ENCODE measurements at places on chromosomes 1 and 21.

GRCh38 chr1:47459253-47459788 lies 21.5 kb downstream of the FOXD2 start:
- no peak for DNase-seq

GRCh38 chr1:64327119-64327518 lies 123.7 kb downstream of the UBE2U start:
- DNase-seq: no peak

GRCh38 chr1:19044471-19044870 lies 88.0 kb upstream of the IFFO2 start:
- no peak for DNase-seq

DNA sequence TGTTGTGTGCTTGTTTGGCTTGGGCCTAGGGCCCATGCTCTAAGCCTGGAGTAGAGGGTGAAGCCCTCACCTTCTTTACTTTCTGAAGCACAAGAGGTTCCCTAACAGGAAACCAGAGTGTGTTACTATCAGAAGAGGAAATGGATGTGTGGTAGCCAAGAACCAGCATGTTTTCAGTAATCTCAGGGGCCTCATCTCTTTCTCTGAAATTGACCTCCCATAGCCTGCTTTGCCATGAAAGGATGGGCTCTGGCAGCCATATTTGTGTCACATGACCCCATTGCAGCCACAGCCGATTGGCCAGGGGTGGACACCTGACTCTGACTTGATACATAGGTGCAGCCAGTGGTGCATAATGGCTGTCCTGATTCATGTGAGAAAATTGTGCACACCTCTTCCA lies 18.6 kb downstream of the A3GALT2 start:
- DNase-seq: no peak

DNA sequence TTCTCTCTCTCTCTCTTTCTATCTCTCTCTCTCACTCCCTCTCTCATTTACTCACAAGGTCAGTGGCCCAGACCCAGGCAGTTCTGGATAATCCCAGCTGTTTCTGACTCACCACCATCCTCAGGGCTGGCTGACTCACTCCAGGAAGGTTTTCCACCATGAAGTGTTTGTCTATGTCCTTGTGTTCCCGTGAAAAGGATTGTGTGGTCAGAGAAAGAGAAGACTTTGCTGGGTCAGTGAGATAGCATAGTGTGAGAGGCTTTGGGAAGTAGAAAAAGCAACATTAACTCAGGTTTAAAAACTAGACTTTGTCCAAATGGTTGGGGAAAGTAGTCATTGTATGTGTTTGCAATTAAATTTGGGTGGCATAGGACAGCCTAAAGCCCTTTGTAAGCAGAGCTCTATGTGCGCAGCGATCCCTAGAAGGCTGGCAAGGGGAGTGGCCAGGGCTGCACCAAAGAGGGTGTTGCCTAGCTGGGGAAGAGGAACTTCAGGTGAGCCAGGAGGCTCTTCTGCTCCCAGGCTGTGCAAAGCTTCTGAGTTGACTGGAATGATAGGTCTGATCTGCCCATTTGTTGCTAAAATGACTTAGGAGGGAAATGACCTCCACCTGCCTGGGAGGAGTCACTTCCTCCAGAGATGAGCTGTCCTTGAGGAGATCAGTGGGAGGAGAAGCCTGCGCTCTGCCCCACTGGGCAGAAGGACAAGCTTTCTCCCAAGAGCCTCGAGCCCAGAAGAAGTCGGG lies 4.9 kb upstream of the CAPN2 start:
- DNase-seq: no peak

DNA sequence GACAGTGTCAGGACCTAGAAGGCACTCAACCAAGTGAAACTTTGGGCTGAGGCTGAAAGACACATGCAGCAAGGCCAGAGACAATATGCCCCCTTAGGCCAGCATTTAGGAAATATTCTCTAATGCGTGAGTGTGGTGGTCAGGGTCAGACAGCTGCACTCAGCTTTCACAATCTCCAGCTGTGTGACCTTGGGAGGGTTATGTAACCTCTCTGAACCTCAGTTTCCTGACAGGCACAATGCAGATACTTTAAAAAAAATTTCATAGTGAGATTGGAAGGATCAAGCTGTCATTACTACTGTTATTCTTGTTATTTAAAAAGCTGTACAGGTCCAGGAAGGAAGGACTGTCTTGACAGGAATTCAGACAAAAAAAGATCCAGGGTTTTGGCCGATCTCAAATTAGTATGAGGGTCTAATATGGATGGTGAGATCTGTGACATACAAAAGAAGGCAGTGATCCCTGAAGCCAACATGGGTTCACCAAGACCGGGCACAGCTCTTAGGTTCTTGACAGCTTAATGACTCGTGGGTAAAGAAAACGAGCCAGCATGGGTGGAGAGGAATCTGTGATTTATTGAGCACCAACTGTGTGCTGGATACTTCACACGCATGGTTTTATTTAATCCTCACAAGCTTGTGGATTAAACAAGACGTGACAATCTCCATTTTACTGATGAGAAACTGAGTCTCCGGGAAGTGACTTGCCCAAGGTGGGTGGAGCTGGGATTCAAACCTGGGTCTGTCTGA lies 54.6 kb upstream of the POU3F1 start:
- no peak for DNase-seq

- no peak for DNase-seq
Observed at GRCh38 chr1:70168283-70168682, 37.1 kb downstream of the LRRC40 start.

DNA sequence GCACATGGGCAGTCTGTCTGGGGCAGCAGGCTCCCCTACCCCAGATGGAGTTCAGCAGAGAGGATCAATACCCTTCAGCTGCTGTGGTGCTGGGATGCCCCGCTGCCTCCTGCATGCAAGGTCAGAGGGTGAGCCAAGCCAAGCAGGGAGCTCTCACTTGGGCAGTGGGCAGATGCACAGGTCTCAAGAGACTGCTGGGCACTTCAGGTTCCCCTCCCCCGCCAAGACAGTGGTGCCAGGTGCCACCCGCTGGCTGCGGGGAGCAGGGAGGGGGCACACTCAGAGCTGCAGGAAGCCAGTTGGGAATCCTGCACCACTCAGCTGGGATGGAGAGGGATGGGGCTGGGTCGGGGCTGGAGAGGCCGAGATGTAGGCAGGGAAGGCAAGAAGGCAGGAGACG lies 15.8 kb upstream of the EVA1B start:
- DNase-seq: no peak

GRCh38 chr1:116254776-116255175 lies 118.3 kb upstream of the ATP1A1 start:
- DNase-seq: no peak

GRCh38 chr21:36692835-36693488 lies 6.0 kb upstream of the SIM2 start:
- DNase-seq: no peak

- DNase-seq: no peak
Observed at GRCh38 chr21:39178421-39178820, 4.8 kb downstream of the PSMG1 start.

- DNase-seq: peak; percentile 67
Observed at GRCh38 chr1:22976461-22977243, 4.0 kb upstream of the LACTBL1 start.

DNA sequence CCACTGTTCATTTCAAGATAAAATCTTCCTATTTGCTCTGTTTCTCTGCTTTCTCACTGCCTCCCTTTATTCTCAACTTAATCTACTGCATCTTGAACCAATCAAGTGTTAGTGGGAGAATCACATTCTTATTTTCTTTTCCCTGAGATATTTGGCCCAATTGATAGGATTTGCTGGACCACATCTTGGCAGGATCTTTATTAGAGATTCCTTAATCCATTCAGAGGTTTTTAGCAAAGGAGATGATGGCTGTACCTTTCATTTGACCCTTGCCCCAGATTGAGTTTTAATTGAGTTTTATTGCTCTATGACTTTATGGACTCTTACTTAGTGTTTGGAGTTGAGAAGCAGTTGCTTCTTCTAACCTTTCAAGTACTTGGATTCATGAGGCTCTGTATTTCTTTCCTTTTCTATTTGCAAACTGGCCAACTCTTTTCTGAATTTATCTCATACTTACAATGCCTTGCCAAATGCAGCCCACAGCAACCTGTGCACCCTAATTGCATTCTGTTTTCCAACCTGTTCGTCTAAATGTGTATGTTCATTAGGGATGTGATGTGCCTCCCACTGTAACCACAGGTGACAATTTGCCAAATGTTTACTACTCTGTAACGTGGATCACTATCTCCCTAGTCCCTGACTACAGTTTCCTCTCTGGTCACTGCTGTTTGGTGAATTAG lies 274.8 kb upstream of the KAZN start:
- DNase-seq: no peak

- no peak for DNase-seq
Observed at GRCh38 chr1:30840904-30841598, 67.5 kb downstream of the SDC3 start.

DNA sequence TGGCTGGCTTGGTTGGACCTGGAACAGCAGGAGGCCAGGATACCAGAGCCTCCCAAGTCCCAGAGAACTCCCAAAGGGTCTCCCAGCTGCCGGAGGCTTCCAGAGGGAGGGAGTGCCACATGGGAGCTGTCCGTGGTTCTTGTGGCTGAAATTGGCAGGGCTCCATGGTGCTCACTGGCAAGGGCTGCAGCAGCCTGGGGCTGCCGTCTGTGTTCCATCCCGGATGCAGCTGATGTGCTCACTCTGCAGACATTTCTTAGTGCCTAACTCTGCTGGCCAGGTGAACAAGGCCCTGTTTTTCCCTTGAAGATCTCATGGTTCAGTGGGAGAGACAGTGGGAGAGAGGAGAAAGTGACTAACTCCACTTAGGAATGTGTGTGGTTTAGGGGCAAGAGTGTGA lies 261.1 kb downstream of the CAMTA1 start:
- DNase-seq: no peak

GRCh38 chr1:8139383-8139782 lies 113.3 kb upstream of the ERRFI1 start:
- DNase-seq: no peak

GRCh38 chr1:155051777-155052398 lies 772 bp downstream of the ADAM15 start:
- no peak for DNase-seq

Measured in SK-N-DZ (cell line).